ENCODE measurements at places on chromosomes 1 and 21.

DNA sequence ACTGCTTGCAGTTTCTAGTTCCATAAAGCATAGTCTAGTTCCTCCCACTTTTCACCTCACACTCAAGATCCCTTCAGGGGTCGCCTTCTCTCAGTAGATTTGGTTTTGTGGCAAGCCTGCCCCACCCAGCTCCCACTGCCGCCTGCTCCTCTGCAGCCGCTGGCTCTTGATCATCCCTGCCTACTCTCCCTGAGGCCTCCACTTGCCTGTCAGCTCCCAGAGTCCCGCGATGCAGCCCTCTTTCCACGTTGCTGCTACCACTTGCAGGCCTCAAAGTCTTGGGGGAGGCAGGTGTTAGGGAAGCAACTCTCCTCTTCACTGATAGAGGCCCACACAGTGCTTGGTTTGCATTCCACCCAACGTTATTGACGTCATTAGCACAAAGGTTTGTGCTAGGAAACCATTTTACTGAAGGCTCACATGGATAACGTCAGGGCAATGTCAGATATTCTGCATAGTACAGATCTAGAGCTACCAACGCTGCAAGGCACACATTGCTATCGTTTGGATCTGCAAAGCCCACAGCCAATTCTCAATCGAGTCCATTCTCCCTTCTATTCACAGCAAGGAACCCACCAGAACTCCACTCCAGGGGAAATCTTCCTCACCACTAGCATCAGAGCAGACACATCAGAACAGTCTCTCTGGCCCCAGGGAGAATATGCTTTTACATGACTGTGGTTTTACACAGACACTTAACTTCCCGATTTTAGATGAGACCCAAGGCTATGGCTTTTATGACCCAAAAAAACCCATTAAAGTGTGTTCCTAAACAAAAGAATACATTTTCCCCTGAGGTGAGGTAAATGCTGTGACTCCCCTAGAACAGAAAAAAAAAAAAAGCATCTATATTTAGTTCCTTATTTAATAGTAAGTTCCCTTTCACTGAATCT, 519.5 kb upstream of the CAMK1G start:
- DNase-seq: peak; percentile 6

DNA sequence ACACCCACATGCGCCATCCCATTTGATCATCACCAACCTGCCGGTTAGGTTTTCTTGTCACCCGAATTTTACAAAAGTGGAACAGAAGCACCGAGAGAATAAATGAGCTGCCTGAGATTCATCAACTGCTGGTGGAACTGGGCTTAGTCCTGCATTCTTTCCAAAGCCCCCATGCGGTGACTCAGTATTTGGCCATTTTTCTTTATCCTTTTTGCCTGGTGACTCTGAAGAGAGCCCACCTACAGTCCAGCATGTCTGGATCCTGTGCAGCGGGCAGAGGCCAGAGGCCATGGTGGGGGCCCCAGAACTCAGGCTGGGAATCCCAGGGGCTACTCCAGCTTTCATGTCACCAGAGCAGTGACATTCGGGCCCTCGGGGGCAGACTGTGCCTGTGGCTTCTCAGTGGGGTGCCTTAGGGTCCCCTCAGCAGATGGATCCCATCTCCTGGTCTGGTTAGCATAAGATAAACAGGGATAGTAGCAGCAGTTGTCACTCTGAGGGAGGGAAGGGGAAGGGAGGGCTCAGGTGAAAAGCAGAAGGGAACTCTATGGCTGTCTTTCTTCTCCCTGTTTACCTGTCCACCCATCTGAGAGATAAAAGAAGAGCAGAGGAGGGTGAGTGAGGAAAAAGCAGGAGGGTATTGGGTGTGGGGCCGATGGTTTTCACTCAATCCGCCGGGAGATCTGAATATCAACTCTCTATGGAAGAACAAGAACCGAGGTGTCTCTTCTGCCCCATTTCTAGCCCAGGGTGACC, 63.2 kb downstream of the KIF26B start:
- no peak for DNase-seq

DNA sequence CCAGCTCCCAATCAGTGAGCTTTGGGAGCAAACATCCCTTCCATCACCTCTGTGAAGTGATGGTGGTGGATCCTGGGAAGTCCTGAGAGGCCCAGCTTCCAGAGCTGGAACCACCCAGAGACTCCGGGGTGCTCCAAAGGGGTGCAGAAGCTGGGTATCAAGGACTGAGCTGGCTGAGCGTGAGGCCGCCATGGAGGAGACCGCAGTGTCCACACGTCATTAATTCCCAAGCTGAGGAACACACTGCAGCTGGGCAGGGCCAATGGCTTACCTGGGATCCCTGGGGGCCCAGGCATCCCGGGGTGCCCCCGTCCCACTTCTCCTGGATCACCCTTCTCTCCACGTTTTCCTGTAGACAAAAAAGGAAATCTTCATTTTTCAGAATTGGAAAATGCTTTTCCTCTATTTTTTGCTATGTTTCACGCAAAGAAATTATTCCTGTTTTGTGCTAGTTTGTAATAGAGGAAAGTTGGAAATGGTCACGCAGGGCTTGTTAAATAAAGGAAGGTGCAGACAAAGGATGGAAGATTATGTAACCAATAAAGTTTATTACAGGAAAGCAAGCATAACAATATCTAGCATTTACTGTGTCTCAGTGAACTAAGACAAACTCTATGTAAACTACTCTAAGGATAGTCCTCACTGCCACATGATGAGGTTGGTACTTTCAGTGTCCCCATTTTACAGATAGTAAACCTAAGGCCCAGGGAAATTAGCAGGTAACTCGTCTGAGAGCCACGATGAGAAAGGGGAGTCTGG, 15.4 kb downstream of the COL9A2 start:
- no peak for DNase-seq

DNA sequence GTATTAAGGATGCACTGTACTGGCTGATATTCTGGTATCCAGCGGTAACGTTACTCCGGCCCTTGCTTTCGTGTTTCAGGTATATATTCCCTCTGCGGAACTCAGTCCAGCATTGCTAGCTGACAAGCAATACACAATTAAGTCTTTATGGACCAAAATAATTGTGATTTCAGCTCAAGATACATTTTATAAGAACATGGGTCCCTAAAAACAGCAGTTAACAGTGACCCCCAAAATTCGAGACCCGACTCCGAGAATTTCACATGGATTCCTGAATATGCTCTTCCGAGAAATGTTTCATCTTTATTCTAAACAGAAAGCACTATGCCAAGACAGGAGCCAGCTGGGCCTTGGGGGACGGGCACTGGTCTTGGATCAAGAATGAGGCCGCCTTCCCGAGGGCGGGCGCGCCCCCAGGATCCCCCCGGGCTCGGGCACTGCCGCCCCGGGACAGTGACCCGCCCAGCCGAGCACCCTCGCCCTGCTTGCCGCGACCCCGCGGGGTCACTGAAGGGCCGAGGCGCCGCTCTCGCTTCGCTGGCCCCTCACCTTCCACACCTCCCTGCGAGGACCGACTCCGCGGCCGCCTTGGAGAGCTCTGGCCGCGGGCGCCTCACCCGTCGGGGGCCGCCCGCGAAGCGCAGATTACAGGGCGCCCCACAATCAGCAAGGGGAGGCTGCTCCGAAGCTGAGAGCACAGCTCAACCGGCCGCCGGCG, 610 bp downstream of the SCYL3 start:
- DNase-seq: no peak

- DNase-seq: no peak
These were observed 3.4 kb upstream of the MYBPH start for GRCh38 chr1:203178821-203179666.

DNA sequence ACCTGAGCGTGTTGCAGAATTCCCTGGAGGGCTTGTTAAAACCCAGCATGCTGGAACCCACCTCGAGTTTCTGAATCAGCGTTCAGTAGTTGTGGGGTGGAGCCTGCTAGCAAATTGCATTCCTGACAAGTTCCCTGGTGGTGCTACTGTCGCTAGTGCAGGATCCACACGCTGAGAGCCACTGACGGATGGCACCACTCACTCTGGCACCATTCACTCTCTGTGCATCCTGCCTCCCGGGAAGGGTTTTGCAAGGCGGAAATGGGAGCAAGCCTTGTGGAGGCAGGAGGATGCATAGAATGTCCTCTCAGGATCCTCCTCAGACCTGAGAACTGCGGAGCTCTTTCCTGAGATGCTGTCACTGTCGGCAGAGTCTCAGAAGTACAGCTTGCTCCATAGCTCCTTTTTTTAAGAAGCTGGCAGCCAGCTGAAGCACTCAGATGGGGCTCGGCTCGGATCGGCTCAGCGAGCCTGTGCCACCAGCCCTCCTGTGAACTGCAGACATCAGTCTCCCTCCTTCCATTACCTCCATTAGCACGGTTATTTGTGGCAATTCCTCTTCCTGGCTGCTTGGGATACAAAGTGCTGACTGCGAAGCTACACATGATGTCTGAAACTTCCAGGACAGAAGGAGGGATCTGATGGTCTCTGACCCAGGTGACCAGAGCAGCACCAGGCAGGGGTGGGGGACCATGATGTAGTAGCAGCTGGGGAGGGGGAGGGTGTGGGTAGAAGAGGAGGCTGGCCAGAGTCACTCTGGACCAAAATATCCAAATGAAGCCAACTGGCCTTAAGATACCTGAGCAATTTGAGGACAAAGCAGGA, 89.6 kb downstream of the C1orf94 start:
- peak; percentile 11 for DNase-seq

DNA sequence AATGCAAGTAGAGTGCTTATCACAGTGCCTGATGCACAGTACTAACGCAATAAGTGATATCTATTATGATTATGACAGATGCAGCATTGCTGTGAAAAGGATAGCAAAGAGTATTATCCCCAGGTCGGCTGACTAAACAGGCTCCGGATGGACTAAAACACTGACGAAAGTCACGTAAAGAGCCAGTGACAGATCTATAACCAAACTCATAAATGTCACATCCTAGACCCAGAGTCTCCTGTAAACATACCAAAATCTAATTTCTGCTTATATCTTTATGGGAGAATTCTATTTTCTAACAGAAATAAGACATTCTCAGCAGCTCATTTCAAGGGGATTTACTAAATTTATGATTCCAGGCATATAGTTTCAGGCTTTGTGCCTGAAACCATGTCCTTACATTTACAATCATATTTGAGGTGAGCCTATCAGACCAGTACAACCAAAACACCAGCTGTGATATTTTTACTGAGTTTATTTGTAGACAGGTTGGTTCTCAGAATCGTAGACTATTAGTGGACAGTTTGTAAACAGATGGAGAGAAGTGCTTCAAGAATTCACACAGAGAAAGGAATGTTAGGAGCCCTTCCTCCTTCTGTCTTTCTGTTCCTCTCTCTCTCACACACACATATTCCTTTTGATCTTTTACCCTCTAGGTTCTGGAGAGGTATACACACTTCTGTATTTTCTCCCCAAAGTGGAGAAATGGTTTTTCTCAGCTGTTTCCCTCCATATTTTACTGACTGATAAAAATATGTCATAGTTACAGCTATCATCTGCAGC, 52.4 kb upstream of the WDR26 start:
- no peak for DNase-seq

DNA sequence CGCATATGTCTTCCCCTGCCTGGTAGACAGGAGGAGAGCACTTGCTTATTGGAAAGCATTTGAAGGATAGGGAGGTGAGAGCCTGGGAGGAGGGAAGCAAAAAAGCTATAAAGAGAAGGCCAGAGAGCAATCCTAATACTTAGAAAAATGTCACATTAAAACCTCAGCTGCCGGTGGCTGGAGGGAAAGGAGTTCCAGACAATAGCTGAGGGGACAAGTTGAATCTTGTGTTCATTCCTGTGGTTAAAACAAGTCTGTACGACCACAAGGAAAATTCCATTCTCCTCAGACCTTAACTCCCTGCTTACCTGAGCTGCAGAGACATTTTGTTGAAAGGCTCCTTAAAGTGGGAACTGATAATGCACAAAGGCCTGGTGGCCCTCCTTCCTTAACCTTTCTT, 218.8 kb upstream of the CAMK1G start:
- no peak for DNase-seq

DNA sequence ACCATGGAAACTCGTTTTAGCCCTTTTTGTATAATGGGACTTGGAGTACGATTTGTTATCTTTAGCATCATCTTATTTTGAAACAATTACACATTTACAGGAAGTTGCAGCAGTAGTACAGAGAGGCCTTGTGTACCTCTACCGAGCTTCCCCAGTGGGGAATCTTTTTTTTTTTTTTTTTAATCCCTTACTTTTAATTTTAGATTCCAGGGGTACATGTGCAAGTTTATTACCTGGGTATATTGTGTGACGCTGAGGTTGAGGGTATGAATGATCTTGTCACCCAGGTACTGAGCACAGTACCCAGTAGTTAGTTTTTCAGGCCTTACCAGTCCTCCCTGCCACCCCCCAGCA, 45.9 kb downstream of the HHAT start:
- DNase-seq: no peak

DNA sequence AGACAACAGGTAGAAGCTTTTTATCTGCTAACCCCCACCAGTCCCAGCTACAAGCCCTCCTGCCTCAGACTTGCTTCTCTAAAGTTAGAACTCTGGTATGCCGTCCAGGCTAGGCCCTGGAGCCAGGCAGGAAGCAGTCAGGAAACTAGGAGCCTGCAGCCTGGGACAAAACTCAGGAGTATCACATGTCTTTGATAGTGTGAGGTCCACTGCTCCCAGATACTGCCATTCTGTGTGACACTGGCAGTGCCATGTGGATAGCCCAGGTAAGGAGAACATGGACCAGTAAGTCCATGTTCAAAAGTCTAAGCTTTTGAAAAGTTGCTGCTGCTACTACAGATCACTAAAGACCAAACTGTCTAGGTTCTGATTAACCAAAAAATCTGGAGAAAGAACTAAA, 45.4 kb downstream of the NPHS2 start:
- no peak for DNase-seq

DNA sequence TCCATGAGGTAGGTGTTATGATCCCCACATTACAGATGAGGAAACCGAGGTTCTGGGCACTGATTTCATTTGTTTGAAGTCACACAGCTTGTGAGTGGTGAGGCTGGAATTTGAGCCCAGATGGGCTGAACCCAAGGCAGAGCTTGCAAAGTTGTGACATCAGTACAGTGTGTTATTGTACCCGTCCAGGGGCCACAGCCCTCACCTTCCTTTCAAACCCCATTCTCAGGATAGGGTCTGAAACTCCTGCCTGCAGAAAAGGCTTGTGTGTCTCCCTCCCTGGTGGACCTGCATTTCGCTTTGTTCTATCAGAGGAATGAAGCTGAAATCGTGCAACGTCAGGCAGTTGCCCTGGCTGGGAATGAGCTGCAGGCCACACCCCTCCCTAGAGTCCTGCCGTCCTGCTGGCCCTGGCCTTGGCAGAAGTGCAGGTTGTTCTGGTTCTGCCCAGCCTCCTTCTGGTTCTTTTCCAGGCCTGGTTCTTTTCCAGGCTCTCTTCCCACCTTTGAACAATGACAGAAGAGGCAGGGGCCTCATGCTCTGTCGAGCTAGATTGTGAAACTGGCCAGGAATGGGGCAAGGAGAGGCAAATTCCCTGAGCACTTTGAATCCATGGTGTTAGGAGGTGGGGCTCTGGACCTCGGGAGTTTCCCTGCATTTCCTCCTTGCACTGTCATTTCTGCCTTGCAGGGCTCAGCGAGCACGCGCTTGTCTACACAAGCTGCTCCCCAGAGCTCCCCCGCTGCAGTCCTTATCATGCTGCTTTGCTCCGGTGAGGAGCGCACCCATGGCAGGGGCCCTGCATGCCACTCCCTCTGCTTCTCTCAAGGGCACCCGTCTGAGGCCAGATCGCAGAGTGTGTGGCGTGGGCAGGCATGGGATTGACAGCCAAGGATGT, 8.2 kb upstream of the MYOM3 start:
- DNase-seq: no peak

Measured in NCI-H2227 treated with DMSO at 0.1 percent for 48 hours (cell line).